Lower leg skin (tissue), 4 donors: ENCODE measurements at places on chromosomes 5 and 9. TPM values are rescaled to one million over a fixed set of nuclear protein-coding genes. Genes with fewer than 3 reads are reported as not detected.

GRCh38 chr5:8523501-8523900 is 654.6 kb downstream of the MTRR start:
- DNase-seq: no peak

GRCh38 chr5:157818368-157818767 is 40.6 kb downstream of the CLINT1 start:
- DNase-seq: no peak

DNA sequence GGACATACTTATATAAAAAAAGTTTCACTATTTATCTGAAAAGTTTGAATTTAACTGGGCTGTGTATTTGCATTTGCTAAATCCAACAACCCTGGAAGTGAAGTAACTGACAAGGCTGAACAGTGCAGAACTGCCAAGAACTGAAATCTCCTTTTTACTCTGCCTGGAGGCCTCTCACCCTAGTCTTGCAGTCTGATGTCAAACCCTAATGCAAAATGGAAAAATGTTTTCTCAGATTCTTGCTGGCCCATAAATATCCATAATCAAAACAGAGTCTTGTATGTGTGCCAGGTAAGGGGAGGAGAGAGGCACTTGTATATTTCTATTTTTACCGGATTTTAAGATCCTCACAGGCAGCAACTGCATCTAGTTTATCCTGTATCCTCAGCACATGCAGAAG is 432.7 kb upstream of the KLF4 start:
- no peak for DNase-seq

DNA sequence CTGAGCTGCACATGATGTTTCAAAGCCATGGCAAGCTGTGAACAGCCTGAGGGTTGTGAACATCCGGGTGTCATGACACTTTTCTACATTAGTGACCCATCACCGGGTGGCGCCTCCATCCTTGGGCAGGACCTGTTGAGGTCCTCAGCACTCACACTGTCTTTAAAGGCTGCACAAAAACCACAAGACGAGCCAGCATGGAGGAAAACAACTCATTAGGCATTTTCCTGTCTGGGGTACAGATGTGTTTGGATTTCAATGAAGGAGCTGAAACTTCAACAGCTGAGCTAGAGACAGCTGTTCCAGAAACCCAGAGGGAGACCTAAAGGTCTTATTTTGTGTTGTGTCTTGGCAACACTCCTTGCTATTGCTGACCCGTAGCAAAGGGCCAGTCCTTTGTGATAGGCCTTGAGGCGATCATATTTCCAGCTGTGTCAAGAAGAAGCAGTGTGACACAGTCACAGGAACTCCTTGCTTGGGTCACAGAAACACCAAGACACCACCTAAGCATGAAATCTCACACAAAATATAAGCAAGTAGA is 151.8 kb upstream of the VLDLR start:
- no peak for DNase-seq

The AP3B1 gene
- total RNA-seq: 35.6 TPM
